ENCODE measurements at places on chromosomes 4 and X. TPM values are rescaled to one million over a fixed set of nuclear protein-coding genes. Genes with fewer than 3 reads are reported as not detected.

The MAGEA4 gene
- total RNA-seq, result not detected

The RIBC1 gene
- total RNA-seq, result 0.49 TPM

The TCEAL2 gene
- 0.47 TPM for total RNA-seq

The PDHA2 gene
- not detected for total RNA-seq

The EXOC1L gene
- not detected for total RNA-seq

DNA sequence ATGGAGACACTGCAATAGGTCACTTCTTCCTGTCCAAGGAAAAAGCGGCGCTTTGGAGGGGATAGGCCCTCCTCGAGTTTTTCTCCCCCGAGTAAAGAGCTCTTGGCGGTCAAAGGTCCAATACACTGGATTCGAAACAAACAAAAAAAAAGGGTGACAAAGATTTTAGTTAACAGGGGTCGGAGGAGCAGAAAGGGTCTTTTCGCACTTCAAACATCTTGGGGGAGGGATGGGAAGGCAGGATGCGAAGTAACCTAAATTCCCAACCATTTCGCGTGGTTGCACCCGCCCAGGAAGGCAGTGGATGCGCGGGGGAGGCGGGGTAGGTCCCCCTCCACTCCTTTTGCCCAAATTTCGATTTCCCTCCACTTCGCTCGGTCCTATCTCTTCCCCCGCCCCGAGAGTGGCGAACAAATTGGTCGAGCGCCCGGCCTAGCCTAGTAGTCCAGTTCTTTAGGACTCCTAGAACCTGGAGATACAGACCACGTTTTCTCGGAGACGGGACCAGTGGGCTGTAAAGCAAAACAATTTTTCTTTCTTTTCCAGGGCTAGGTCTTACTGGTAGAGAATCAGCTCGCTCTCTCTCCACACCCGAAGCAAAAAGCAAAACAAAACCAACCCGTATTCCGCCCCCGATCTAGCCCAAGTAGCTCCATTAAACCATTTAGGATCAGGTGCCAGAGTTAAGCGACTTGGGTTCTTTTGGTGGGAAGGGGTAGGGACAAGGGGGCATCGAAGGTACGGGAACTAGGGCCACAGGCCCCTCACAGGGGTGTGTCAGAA, 2.0 kb upstream of the STAG2 start:
- H3K4me1 ChIP-seq, result peaks cover 11% of the 10 kb centered on the region
- peak overlapping the region; percentile 84 for H3K4me3 ChIP-seq
- DNase-seq, result peak; percentile 50
- no peaks in the 10 kb centered on the region for H3K27me3 ChIP-seq

- H3K4me3 ChIP-seq, result no peak overlapping the region
- DNase-seq, result no peak
- H3K36me3 ChIP-seq, result no peaks in the 10 kb centered on the region
- peaks cover 12% of the 10 kb centered on the region for H3K4me1 ChIP-seq
- no peaks in the 10 kb centered on the region for H3K27me3 ChIP-seq
These were observed 363.0 kb upstream of the ZCCHC13 start for GRCh38 chrX:73940893-73941470.

- H3K27ac ChIP-seq, result no peak overlapping the region
- peaks cover 9% of the 10 kb centered on the region for H3K36me3 ChIP-seq
- H3K27me3 ChIP-seq, result no peaks in the 10 kb centered on the region
- no peak for DNase-seq
- no peak overlapping the region for H3K4me3 ChIP-seq
These were observed 16.8 kb upstream of the ZCCHC13 start for GRCh38 chrX:74286950-74287740.

DNA sequence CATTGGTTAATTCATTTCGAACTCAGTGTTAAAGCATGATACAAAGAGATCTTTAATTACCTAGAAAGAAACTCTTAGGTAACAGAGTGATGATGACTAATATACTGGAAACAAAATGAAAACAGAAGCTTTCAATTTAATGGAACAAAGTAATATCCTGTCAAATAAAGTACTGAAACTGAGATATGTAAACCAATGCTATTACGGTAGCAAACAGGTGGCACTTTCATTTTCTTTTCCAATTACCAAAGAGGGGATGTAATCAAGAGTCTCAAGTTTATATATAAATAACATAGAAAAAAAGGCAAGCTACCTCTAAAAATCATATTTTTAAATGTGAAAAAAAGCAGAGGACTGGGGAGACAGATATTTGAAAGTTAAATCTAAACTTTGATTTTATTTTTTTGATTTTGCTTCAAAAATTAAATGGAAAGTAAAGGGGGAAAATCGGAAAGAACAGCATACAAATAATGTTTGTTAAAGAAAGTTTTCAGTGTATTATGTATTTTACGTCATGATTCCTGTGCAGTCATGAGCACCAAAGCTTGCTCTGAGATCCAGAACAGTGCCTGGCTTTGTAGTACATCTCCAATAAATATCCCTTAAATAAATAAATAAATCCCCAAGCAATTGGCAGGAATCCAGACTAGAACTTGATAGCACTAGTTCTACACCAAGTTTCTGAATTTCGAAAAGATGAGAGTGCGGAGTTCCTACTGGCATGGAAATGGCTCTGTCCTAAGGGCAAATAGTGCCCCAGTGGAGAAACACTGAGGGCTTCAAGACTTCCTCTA, 25.0 kb upstream of the RAPGEF2 start:
- no peaks in the 10 kb centered on the region for H3K4me1 ChIP-seq
- no peaks in the 10 kb centered on the region for H3K36me3 ChIP-seq
- H3K27ac ChIP-seq, result no peak overlapping the region
- no peaks in the 10 kb centered on the region for H3K27me3 ChIP-seq

- H3K36me3 ChIP-seq, result no peaks in the 10 kb centered on the region
- DNase-seq, result no peak
- H3K4me1 ChIP-seq, result peaks cover 8% of the 10 kb centered on the region
- H3K27ac ChIP-seq, result no peak overlapping the region
- H3K4me3 ChIP-seq, result no peak overlapping the region
These were observed 481.7 kb upstream of the NR3C2 start for GRCh38 chr4:148923881-148924280.

DNA sequence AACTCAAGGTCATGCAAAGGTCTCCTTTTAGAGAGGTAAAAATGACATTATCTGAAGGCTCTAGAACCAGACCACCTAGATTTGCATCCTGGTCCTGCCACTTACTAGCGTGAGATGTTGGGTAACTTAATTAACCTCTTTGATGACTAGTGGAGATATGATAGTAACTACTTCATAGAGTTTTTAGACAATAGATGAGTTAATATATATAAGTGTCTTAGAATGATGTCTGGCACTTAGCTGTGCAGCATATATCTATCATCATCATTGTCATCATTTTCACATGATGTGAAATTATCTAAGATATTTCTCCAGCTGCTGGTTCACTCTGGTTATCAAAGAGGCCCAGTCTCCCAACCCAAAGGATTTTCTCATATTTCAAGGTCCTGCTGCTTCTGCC, 126.1 kb upstream of the DCLK2 start:
- no peak overlapping the region for H3K4me3 ChIP-seq
- DNase-seq, result no peak
- no peak overlapping the region for H3K27ac ChIP-seq
- H3K36me3 ChIP-seq, result no peaks in the 10 kb centered on the region

- no peaks in the 10 kb centered on the region for H3K4me1 ChIP-seq
- H3K27ac ChIP-seq, result no peak overlapping the region
- no peak for DNase-seq
- H3K27me3 ChIP-seq, result no peaks in the 10 kb centered on the region
These were observed 9.5 kb downstream of the CDKL5 start for GRCh38 chrX:18434896-18435295.

- no peak overlapping the region for H3K27ac ChIP-seq
- no peak overlapping the region for H3K4me3 ChIP-seq
- no peak for DNase-seq
These were observed 813.8 kb upstream of the HTR2C start for GRCh38 chrX:113770071-113770470.

DNA sequence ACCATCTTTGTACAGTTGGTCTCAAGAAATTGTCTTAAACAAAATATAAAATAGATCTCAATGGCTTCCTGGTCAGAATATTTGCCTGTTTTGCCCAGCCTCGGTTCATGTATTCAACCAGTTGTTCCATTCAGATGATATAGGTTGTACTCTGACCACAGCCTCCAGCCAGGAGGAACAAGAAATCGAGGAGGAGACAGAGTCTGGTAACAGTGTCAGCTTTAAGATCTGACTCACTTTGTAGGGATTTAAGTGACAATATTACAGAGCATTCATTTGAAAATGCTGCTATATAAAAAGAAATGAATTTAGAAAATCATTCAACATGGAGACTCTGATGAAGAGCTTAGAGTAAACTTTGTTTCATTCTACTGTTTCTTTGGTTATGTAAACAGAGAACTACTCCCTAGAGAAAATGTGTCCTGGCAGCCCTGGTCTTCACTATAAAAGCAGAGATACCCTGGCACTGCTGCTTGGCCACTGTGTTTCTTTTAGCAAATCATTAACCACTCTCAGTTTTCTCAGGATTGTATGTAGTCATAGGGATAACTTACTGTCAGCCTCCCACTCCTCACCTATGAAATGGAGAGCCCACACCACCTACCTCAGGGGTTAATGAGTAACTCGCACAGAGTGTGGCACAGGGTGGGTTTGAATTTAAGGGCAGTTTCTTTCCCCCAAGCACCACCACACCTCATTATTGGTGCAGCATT, 53.5 kb downstream of the PAGE2 start:
- no peak for DNase-seq
- peaks cover 4% of the 10 kb centered on the region for H3K36me3 ChIP-seq
- H3K4me1 ChIP-seq, result no peaks in the 10 kb centered on the region
- no peaks in the 10 kb centered on the region for H3K27me3 ChIP-seq
- no peak overlapping the region for H3K4me3 ChIP-seq

- no peak overlapping the region for H3K4me3 ChIP-seq
- peaks cover 38% of the 10 kb centered on the region for H3K4me1 ChIP-seq
- H3K27ac ChIP-seq, result peak overlapping the region; percentile 85
- H3K27me3 ChIP-seq, result no peaks in the 10 kb centered on the region
- peak; percentile 55 for DNase-seq
These were observed 15.8 kb downstream of the BCAP31 start for GRCh38 chrX:153708415-153708814.

DNA sequence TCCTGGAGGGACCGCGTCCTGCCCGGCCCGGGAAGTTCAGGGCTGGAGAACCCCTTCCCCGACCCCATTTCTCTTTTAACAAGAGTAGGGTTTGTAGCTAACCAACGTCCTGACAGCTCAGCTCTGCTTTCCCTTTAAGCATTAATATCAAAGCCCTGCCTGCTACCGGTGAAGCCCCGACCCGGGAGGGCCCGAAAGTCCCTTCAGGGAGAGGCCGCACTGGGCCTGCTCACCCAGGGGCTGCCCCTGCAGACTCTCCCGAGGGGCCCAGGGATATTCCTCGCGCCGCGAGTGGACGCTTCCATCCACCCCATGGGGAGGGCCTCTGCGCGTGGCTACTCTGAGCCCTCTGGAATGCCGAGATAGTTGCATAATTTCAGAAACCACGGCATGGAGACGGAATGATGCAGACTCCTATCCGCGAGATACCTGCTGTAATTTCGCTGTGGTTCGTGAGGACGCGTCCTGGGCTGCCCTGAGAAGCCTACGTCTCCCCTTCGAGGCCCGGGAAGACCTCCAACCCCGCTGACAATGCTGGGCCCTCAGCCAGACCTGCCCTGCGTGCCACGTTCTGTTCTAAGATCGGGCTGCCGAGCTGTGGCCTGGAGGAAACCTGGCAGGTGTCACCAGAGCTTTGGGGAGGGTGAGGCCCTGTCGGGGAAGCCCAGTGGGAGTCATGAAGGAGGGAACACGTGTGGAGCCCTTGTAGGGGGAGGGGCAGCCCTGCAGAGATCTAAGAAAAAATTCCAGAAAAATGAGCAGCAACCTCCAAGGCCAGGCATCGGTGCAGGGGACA, 999 bp upstream of the CTBP1 start:
- H3K27ac ChIP-seq, result peak overlapping the region; percentile 99
- DNase-seq, result no peak
- H3K4me3 ChIP-seq, result peak overlapping the region; percentile 74
- no peaks in the 10 kb centered on the region for H3K27me3 ChIP-seq
- H3K4me1 ChIP-seq, result peaks cover 62% of the 10 kb centered on the region

GRCh38 chr4:14916554-14917297, 85.6 kb upstream of the CPEB2 start:
- H3K4me1 ChIP-seq, result peaks cover 19% of the 10 kb centered on the region
- H3K4me3 ChIP-seq, result no peak overlapping the region
- H3K27ac ChIP-seq, result peak overlapping the region; percentile 84
- no peaks in the 10 kb centered on the region for H3K27me3 ChIP-seq
- no peaks in the 10 kb centered on the region for H3K36me3 ChIP-seq

GRCh38 chrX:134174273-134174660, 62.7 kb upstream of the CCDC160 start:
- H3K27ac ChIP-seq, result no peak overlapping the region
- H3K36me3 ChIP-seq, result no peaks in the 10 kb centered on the region
- peaks cover 30% of the 10 kb centered on the region for H3K27me3 ChIP-seq
- DNase-seq, result no peak
- H3K4me3 ChIP-seq, result no peak overlapping the region

- H3K4me3 ChIP-seq, result no peak overlapping the region
- no peak overlapping the region for H3K27ac ChIP-seq
- no peaks in the 10 kb centered on the region for H3K36me3 ChIP-seq
- H3K4me1 ChIP-seq, result peaks cover 3% of the 10 kb centered on the region
These were observed 126.3 kb downstream of the REPS2 start for GRCh38 chrX:17072721-17073230.

DNA sequence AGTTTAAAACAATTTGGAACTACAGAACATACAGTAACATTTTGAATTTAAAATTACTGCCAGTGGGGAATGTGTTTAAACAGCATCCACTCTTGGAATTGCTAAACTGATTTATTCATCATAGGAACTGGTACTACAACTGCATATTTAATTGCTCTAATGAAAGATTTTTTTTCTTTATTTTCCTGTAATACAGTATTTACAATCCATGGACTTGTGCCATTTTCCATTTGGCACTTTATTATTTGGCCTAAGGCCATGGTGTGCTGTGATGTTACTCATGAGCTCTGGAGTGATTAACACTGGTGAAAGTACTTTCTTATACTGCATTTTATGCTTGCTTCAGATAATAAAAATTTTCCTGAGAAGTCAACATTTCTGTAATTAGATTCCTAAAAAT, 69.7 kb upstream of the NUDT6 start:
- DNase-seq, result no peak
- no peak overlapping the region for H3K4me3 ChIP-seq
- no peak overlapping the region for H3K27ac ChIP-seq
- H3K36me3 ChIP-seq, result peaks cover 39% of the 10 kb centered on the region
- H3K27me3 ChIP-seq, result no peaks in the 10 kb centered on the region

DNA sequence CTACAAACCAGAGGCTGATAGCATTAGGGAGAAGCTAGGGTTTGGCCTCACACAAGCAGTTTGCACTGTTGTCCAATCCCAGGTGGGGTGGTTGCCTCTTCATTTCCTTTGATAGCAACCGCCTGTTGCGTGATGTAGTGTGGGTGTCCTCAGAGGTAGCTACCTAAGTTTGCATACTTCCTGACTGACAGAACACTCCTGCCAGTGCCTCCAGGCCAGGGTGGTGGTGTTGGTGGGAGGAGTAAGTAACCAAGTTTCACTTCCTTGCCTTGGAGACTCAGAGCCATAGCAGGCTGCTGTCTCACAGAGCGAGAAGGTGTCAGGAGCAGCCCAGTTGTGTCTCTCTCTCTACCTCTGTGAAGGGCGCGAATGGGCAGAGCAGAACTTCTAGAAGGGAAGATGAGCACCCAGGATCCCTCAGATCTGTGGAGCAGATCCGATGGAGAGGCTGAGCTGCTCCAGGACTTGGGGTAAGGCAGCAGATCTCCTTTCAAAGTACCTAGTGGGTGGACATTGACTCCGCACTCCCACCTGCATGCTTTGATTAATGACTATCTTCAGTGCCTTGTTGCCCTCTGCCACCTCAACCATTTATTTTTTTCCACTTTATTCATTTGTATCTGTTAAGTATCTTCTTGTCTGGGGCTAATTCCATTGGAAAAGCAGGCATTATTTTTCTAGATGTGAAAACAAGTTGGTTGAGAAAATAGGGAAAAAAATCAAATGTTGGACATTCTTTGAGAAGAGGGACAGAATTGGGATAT, at the start of gene DAPP1:
Gene DAPP1 (plus strand): TSS at position 283 of the 764 bp plus-strand sequence. CDS start 87 bp downstream, at position 370.
- no peaks in the 10 kb centered on the region for H3K36me3 ChIP-seq
- H3K4me3 ChIP-seq, result peak within 1 kb of the TSS; percentile 27
- H3K27me3 ChIP-seq, result peaks cover 6% of the 10 kb centered on the region
